ENCODE measurements at places on chromosomes 11 and 22. TPM values are rescaled to one million over a fixed set of nuclear protein-coding genes. Genes with fewer than 3 reads are reported as not detected.

Gene CDKN1C
- total RNA-seq, result 5.3 TPM

Gene TMPRSS4
- 157 TPM for total RNA-seq

Gene TMA7B
- not detected for total RNA-seq

Gene TYR
- not detected for total RNA-seq

Gene FBXO3
- 13.6 TPM for total RNA-seq

Gene PDE3B
- 31.2 TPM for total RNA-seq

Gene SLC6A5
- not detected for total RNA-seq

Gene ARHGEF17
- total RNA-seq, result 31.9 TPM

Gene FGF19
- total RNA-seq, result 131 TPM

Gene GAS2
- 3.3 TPM for total RNA-seq

Gene SYT7
- 13.2 TPM for total RNA-seq

Gene SCUBE2
- total RNA-seq, result not detected

DNA sequence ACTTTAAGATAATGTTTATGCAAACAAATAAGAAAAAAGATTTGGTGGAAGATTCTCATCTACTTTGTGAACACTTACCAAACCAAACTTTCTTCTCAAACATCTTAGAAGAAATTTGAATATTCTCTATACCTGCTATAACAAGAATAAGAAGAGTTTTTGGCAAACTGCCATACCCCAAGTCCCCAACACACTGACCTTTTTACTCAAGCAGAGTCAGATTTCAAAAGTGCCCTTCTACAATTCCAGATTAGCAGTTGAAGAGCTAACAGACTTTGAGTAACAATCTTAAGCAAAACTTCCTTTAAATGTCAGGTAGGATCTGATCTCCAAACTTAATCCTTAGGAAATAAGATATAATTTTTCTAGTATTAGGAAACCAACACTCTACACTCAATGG lies 33.9 kb downstream of the TSG101 start:
- DNase-seq, result peak; percentile 20

GRCh38 chr11:83222499-83222898 lies 29.0 kb downstream of the ANKRD42 start:
- no peak for DNase-seq

DNA sequence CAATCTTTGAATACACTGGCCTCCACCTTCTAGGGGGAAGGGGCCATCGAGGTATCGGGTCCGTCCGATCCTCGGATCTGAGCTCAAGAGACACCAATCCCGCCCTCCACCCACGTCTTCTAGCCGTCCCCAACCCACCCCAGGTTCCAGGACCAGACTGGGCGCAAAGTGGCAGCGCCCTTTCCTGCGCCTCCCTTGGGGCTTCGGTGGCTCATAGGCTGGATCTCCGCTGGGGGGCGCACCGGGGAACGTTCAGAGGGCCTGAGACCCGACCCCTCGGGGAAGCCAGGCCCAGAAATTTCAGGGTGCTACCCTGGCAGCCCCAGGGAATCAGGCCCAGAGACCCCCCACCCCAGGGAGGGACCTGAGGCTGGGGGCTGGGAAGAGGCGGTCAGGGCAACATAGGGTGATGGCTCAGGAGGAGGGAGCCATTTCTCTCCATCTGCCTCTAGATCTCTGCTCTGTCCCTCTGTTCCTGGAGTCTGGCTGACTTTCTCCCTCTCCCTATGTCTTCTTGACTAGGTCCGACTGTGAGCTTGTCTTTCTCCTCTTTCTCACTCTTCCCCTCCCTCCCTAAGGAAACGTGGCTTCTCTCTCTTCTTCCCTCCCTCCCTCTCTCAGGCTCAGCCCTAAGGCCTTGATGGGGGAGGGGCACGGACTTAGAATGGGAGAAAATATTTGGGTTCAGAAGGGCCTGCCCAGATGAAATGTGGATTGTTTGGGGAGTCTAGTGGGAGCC lies 1.1 kb downstream of the CREB3L1 start:
- DNase-seq, result peak; percentile 90

DNA sequence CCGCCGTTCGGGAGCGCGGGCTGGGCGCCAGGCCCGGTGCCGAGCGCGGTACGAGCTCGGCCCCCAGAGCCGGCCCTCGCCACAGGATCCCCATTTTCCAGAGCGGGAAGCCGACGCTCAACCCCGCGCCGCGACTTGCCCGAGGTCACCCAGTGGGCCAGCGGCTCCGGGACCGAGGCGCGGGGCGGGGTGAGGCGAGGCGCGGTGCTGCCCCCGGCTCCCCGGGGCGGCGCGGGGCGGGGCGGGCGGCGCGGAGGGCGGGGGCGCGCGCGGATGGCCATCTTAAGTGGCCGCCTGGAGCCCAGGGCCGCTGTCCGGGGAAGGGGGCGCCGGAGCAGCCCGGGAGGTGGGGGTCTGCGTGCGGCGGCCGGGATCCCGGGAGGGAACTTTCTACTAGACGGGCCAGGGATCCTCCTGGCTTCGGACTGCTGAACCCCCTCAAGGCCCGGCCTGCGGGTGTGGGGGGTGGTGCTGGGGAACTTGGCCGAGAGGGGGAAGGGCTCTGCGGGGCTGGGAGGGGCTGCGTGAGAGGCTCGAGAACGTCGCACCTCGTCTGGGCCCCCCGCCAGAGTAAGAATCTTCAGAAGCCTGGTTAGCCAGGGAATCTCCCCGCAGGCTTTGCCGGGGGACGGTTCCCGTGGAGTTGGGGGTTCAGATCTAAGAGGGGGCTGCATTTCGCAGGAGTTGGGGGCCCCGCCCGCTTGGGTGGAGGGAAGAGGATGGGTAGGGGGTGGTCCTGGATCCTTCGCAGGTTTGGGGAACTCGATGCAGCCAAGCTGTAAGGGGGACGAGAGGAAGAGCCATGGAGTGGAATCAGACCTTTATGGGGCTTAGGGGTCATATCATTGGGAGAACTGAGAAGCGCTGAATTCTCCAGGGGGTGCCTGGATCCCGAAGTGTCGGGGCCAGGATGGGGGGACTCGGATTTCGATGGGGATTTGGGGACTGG lies 678 bp upstream of the INPPL1 start:
- peak; percentile 22 for DNase-seq

GRCh38 chr11:129249923-129250322 lies 57.8 kb upstream of the ARHGAP32 start:
- no peak for DNase-seq

- peak; percentile 83 for DNase-seq
These were observed 11.7 kb downstream of the APIP start for GRCh38 chr11:34904421-34904955.

DNA sequence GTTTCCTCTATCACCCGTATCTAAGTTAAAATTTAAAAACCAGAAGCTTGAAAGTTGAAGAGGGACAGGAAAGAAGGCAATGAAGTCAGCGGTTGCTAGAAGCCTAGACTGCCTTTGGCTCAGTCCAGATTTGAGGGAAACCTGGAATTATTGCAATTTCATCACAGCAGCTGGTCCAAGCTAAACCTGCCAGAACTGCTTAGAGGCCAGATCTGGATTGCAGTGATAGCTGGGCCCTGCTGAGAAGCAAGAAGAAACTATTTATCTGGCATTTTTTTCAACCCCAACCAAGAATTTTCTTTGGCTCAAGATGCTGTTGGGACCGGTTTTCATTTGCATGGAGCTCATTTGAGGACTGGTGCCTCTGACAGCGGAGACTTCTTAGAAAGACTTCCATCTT lies 121.5 kb upstream of the TEAD1 start:
- no peak for DNase-seq

DNA sequence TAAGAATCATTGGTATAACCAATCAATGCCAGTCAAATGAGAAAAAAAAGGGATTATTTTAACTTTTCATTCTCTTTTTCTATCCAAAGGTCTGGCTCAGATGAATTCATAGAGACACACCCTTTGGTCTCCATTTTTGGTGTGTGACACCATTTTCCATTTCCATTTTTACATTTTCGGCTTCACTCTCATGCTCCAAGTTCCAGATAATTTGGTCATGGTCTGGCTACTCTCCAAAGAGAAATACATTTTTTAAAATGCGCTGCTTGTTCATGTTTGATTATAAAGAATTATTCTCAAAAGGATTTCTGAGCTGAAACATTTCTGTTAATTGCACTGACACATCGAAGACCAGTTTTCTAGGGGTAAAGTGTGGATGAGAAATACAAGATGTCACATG lies 51.6 kb upstream of the FIBIN start:
- DNase-seq, result no peak

DNA sequence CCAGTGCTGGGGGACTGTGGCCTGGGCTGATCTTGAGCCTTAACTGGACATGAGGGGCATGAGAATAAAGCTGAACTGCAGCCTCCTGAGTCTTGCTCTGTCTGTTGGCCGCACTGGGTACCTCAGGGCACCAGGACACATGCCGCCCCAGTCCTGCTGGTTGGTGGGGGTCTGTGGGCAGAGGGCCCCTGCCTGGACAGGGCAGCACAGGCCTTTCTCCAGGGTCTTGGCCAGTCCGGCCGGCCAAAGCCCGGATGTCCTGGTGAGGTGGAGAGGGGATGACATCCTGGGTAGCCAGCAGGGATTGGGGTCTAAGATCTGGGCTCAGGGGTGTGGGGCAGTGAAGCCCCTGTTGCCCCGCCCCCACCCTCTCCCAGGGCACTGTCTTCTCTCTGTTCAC lies 1.5 kb upstream of the RPS6KA4 start:
- DNase-seq, result no peak

DNA sequence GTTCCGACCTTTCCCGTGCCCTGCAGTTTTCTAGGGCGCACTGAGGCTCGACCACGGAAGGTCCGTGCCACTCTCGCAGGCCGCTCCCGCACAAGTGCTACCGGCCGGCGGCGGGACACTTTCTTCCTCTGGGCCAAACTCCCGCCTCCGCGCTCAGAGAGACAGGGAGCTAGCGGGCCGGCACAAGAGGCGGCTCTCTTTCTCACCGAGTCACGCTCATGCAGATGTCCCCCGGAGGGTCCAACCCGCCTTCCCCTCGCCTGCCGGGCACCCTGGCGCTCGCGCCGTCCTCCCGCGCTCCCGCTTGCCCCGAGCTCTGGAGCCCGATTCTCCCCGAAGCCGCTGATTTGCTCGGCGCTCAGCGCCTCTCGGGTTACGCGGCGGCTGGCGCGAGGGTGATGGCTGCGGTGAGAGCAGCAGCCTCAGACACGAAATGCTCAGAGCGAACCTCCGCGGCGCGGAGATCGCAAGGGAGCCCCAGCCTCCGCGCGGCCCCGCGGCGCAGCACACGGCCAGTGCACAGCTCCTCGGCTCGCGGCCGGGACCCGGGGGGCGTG lies 1.0 kb downstream of the LMO1 start:
- no peak for DNase-seq

- DNase-seq, result no peak
These were observed 44.5 kb upstream of the TEAD1 start for GRCh38 chr11:12629601-12630313.

DNA sequence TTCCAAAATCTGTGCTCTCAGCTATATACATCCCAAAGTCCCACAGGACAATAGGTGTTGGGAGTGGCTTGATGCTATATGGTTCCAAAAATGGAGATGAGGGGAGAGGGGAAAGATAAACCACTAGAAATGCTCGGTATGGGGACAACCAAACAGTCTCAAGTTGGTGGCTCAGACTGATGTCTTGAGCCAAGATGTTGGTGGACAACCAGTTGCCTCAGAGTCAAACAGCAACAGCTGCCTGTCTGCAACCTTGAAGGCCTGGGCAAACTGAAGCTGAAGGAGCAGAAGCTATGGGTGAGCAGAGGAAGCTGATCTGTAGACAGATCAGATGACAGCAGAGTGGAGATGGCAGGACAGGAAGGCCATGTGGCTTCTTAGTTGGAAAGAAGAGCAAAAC lies 4.0 kb downstream of the RRP8 start:
- DNase-seq, result no peak

DNA sequence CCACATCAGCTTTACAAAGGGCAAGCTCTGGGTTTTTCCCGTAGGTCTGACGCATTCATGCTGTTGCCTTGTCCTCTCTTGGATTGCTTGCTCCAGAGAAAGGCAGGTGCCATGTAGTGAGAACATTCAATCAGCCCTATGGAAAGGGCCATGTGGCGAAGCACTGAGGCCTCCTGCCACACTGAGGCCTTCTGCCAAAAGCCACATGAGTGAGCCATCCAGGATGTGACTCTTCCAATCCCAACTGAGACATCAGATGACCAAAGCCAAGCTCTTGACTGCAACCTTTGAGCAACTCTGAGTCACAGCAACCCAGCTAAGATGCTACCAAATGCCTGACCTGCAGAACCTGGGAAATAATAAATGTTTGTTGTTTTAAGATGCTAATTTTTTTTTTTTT lies 9.0 kb upstream of the PANX3 start:
- DNase-seq, result no peak

DNA sequence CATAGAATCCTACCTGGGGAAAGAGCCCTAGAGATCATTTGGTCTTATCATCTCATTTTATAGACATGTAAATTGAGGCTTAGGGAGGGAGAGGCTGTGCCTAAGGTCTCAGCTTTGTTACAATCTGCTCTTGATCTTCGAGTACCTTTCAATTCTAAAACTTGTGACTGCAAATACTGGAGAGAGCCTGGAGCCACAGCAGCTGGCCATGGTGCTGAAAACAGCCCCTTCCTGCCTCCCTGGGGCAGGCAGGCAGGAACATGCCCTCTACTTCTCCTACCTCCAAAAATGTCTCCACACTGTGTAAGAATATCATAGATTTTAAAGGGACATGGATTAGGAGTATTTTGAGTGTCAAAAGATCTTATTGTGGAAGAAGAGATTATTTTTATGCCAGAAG lies 52.2 kb downstream of the C22orf42 start:
- DNase-seq, result peak; percentile 16

- no peak for DNase-seq
These were observed 1.9 kb upstream of the NDUFV1 start for GRCh38 chr11:67604815-67605214.

DNA sequence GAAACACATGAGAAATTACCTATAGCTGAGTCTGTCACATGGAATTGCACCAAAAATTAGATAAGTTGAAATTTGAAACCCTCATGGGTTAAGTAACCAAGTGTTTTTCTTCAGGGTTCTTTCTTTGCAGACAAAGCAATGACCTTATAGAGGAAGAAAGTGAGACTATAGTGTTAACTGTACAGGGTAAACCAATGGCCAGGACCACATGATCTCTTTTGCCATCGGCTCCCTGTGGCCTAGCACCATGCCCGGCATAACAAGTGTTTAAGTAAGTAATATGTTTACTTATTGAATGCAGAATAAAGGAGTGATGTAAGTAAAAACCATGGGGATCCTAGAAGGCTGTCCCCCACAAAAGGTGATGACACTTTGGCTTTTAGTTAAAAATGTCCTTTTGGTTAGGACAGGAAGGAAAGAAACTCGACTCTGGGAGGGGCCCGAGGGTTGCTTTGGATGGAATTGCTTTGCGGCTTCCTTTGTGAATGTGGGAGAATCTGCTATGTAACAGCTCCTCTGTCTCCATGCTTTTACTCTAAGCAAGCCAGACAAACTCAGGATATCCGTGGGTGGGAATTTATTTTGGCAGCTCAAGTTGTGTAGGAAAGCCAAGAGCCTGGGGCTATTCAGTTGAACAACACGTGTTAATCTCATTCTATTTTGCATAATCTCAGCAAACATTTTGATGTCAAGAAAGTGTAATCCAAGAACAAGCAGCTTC lies 454.7 kb downstream of the INSC start:
- no peak for DNase-seq

DNA sequence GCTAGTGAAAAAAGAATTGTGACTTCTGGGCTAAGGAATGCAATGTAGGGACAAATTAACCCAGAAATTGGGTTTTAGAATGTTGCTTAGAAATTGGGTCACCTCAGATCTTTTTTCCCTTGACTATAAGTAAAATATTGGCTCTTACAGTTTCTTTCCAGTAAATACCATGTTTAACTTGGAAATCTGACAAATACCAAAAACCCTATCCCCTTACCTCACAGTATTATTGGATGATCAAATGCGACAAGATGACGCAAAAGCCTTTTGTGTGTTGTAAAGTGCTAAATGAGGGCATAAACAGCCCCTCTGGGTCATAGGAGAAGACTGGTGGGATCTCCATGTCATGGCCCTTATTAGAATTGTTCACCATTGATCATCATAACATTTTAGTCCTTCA lies 6.1 kb upstream of the UPB1 start:
- no peak for DNase-seq

Data from HT-29 (cell line).